Central memory CD8-positive, alpha-beta T cell (primary cell): ENCODE measurements at places on chromosomes 4 and X.

GRCh38 chr4:89056292-89056952 is 563 bp downstream of the FAM13A start:
- no peak for DNase-seq
- H3K4me3 ChIP-seq, result no peak overlapping the region
- peaks cover 40% of the 10 kb centered on the region for H3K27me3 ChIP-seq
- no peaks in the 10 kb centered on the region for H3K36me3 ChIP-seq
- no peaks in the 10 kb centered on the region for H3K4me1 ChIP-seq

- H3K27me3 ChIP-seq, result peaks cover 16% of the 10 kb centered on the region
- H3K4me1 ChIP-seq, result no peaks in the 10 kb centered on the region
- no peak overlapping the region for H3K4me3 ChIP-seq
- no peak overlapping the region for H3K27ac ChIP-seq
Measured at GRCh38 chrX:101676571-101676970, 16.9 kb upstream of the ARMCX2 start.

DNA sequence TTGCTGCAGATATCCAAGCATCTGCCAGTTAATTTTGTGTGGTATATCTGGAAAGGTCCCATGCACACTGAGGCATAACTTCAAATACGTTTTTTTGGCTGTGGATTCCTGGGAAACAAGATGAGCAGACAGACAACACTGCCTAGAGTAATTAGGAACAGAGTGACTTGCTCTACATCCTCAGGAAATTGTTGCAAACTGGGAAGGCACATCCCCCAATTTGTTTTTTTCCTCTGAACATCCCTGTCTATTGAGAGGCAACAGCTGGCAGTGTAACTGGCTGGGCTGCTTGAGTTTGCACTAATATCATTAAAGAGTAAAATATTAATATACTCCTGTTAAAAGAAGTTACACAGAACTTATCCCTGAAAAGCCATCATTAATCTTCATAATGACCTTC is 207.7 kb upstream of the SLIT2 start:
- H3K4me3 ChIP-seq, result no peak overlapping the region
- H3K27ac ChIP-seq, result no peak overlapping the region
- no peaks in the 10 kb centered on the region for H3K4me1 ChIP-seq
- no peaks in the 10 kb centered on the region for H3K36me3 ChIP-seq
- DNase-seq, result no peak

DNA sequence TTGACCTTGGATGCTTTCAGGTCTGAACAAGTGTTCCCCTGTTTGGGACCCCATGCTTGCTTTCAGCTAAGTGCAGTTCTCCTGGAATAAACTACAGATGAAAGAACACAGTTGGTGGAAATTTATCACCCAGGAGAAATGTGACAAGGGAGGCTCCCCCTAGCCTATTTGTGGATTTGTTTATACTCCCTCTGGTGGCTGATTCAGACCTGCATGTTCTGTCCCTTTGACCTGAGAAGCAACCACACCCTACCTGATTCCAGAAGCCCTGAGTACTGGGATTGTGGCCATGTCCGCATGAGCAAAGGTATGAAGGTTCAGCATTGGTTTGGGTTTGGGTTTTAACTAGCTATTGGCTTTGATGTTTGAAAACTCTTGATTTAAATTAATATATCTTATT is 440.9 kb downstream of the MID1IP1 start:
- peaks cover 2% of the 10 kb centered on the region for H3K36me3 ChIP-seq
- H3K27me3 ChIP-seq, result no peaks in the 10 kb centered on the region
- DNase-seq, result peak; percentile 8

- no peak overlapping the region for H3K27ac ChIP-seq
- DNase-seq, result no peak
- H3K4me3 ChIP-seq, result no peak overlapping the region
- H3K27me3 ChIP-seq, result no peaks in the 10 kb centered on the region
- no peaks in the 10 kb centered on the region for H3K4me1 ChIP-seq
Measured at GRCh38 chr4:55358668-55359067, 12.6 kb downstream of the SRD5A3 start.

DNA sequence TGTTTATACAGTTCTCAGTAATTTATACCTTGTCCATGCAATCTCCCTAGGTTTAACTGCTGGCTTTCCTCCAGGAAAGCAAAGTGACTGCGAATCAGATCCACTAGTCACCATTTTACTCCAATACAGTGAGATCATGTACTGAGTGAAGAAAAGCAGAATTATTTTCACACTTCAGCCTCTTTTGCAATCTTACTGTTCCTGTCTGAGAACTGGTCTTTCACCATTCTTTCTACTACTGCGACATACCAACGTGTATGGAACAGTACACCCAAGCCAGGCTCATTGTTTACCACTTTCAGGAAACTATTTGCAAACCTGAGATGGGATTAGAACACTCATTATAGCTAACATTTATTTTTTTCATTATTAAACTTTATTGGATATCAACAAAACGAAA is 8.0 kb upstream of the MSL3 start:
- H3K4me1 ChIP-seq, result no peaks in the 10 kb centered on the region
- no peaks in the 10 kb centered on the region for H3K27me3 ChIP-seq
- no peak overlapping the region for H3K4me3 ChIP-seq
- no peak overlapping the region for H3K27ac ChIP-seq
- no peak for DNase-seq

DNA sequence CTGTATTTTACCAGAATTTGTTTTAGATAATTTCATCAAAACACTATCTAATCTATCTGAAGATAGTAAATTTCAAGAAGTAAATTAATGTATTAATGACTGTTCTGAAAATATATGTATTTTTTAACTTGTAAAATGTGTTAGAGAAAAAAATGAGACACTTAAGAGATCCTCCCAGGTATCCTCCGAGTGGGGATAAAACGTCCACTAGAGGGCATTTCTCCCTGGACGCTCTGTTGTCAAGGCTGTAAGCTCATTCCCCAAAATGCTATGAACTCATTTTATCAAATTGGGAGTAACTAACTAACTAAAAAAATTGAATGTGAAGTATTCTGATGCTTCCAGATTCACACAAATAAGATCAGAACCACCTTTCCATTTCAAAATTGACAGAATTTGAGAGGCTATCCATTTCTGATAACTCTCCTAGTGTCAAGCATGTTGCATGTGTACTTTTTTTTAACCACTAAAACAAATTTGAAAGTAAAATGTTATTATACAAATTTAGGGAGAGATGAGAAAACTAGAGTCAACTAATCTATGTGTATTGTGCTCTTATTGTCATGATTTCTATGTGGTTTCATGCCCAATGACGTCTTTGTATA is 337.3 kb upstream of the HS3ST1 start:
- H3K27me3 ChIP-seq, result no peaks in the 10 kb centered on the region
- H3K27ac ChIP-seq, result no peak overlapping the region
- H3K4me3 ChIP-seq, result no peak overlapping the region
- H3K4me1 ChIP-seq, result no peaks in the 10 kb centered on the region

DNA sequence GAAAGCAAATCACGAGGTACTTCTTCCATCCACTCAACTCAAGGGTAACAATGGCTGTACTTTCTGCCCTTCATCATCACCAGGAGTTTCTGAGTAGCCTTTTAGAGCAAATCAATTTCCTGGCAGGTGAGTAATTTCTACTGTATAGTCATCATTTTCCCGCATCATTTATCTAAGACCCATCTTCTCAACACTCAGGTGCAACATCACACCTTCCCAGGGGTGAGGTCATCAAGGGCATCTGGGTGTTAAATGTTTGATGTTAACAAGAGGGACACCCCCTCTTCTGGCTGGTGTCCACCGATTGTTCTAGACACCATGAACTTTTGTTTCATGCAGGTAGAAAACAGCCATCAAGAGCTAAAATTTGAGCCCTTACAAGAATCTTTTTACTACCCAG is 313.4 kb upstream of the MAGEB2 start:
- DNase-seq, result no peak
- H3K27ac ChIP-seq, result no peak overlapping the region
- no peak overlapping the region for H3K4me3 ChIP-seq
- H3K36me3 ChIP-seq, result no peaks in the 10 kb centered on the region
- H3K27me3 ChIP-seq, result no peaks in the 10 kb centered on the region
